ENCODE measurements at places on chromosomes 5 and 9. TPM values are rescaled to one million over a fixed set of nuclear protein-coding genes. Genes with fewer than 3 reads are reported as not detected.

GRCh38 chr5:175706499-175706898 lies 48.6 kb downstream of the HRH2 start:
- DNase-seq: no peak

DNA sequence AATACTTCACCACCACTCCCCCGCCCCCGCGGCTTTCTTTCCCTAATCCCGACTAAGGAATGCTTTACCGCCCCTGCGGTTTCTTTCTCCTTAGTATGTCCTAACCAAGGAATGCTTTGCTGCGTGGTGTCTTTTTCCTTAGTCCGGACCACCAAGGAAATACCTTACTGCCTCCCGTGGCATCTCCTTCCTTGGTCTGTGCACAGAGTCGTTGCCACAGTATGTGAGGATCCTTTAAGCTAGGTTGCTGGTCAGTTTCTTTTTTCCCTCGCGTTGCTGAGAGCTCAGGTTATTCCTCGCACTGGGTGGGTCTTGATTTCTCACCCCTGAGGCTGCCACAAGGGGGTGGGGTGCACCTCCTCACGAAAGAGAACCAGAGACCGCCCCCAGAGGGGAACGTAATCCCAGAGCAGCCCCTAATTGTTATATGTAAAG lies 309.4 kb downstream of the NR3C1 start:
- no peak for DNase-seq

GRCh38 chr9:131028221-131028884 lies 19.4 kb downstream of the LAMC3 start:
- DNase-seq: no peak

The MARCHF3 gene
- 1.2 TPM for total RNA-seq

The GABRA6 gene
- total RNA-seq: not detected

The EPB41L4A gene
- total RNA-seq: 2.5 TPM

Data from right lobe of liver (tissue), 6 donors.